ENCODE measurements at places on chromosomes 7 and 10.

- DNase-seq, result no peak
Measured at GRCh38 chr10:98320486-98321185, 52.6 kb upstream of the LOXL4 start.

GRCh38 chr7:101814991-101815825, 2.2 kb upstream of the CUX1 start:
- no peak for DNase-seq

DNA sequence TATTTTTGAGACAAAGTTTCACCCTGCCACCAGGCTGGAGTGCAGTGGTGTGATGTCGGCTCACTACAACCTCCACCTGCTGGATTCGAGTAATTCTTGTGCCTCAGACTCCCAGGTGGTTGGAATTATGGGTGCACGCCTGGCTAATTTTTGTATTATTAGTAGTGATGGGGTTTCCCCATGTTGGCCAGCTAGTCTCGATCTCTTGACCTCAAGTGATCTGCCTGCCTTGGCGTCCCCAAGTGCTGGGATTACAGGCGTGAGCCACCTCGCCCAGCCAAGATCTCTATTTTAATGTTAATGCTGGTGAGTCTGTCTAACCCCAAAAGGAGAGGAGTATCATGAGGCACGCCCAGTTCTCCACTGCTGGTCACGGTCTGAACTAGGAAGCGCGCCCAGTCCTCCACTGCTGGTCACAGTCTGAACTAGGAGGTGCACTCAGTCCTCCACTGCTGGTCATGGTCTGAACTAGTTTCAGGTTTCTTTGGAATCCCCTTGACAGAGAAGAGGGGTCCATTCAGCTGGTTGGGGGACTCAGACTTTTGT, 5.6 kb upstream of the LRRC27 start:
- DNase-seq, result no peak

GRCh38 chr7:27576360-27576944, 86.2 kb downstream of the HIBADH start:
- DNase-seq, result peak; percentile 65

- DNase-seq, result peak; percentile 88
Measured at GRCh38 chr10:7818295-7819120, at the start of gene TAF3. Gene TAF3, plus strand, starts transcription at chr10:7818505. Its CDS starts 205 bp downstream, at chr10:7818710.

- no peak for DNase-seq
Measured at GRCh38 chr7:130395421-130395820, 15.1 kb downstream of the CPA1 start.

GRCh38 chr7:143435266-143435665, 8.0 kb upstream of the TAS2R60 start:
- DNase-seq, result no peak

- DNase-seq, result no peak
Measured at GRCh38 chr7:83861-84632, 108.3 kb upstream of the FAM20C start.

- DNase-seq, result no peak
Measured at GRCh38 chr10:73840403-73841060, 29.1 kb upstream of the NDST2 start.

- peak; percentile 77 for DNase-seq
Measured at GRCh38 chr10:59991661-59992060, 85.3 kb upstream of the CCDC6 start.

DNA sequence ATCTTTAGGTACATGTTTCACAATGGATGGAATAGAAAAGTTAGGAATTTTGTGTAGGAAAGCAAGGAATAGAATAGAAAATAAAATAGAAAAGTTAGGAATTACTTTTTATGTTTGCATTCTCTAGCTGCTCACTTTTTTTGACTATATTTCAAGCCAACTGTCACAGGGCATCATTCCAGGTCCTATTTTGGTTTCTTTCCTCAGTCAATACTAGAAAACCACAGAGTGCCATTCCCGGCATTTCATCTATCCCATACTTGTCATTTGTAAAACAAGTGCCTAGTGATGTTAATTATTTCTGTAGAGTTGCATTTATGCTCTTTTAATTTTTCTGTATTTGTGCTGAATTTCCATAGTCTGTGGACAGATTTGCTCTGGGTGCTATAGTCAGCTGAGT, 66.2 kb downstream of the SDK1 start:
- DNase-seq, result no peak

- peak; percentile 92 for DNase-seq
Measured at GRCh38 chr7:40134428-40135316, at the start of the genes MPLKIP and SUGCT. Gene MPLKIP, minus strand, starts transcription at chr7:40134622. Its CDS starts 55 bp downstream, at chr7:40134567. Gene SUGCT, plus strand, starts transcription at chr7:40135005.

- DNase-seq, result peak; percentile 59
Measured at GRCh38 chr10:18606051-18606695, 45.2 kb downstream of the NSUN6 start.

- peak; percentile 4 for DNase-seq
Measured at GRCh38 chr10:98886686-98887085, 349.0 kb downstream of the HPSE2 start.

DNA sequence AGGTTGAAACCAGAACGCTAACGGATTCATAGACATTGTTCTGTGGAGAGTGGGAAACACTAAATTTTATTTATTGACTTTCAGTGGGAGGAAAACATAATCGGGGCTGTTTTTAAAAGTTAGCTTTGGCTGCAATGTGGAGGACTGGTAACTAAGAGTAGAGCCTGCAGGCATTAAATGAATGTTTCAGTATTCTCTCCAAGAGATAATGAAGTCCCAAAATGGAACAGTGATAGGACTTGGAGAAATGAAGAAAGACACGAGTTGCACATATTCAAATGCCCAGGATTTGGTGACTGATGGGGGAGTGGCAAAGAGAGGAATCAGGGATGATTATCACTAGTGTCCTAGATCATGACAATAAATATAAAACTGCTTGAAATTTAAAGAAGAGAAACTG, 359.8 kb upstream of the LRRTM3 start:
- no peak for DNase-seq

GRCh38 chr7:39248041-39248691, 270.5 kb downstream of the POU6F2 start:
- no peak for DNase-seq

- DNase-seq, result no peak
Measured at GRCh38 chr10:77334501-77334900, 303.1 kb downstream of the KCNMA1 start.

- DNase-seq, result no peak
Measured at GRCh38 chr10:125163803-125164202, 3.4 kb upstream of the CTBP2 start.

DNA sequence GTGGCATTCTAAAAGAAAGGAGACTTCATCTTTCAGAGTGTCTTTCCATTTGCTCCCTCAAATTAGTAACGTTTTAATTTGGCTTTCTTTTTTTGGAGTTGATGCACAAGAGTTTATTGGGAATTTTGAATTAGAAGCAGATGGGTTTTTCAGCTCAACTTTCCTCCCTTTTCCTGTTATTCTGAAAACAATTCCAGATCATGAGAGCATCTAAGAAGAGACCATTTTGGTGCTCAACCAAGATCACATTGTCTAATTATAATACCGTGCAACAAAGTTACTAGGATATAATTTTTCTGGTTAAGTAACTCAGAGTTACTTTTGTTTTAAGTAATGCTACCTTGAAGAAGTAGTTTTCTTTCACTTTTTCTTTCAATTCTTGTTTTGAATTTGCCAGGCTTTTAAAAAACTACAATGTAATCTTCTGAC, 396.6 kb upstream of the KLF6 start:
- DNase-seq, result no peak

DNA sequence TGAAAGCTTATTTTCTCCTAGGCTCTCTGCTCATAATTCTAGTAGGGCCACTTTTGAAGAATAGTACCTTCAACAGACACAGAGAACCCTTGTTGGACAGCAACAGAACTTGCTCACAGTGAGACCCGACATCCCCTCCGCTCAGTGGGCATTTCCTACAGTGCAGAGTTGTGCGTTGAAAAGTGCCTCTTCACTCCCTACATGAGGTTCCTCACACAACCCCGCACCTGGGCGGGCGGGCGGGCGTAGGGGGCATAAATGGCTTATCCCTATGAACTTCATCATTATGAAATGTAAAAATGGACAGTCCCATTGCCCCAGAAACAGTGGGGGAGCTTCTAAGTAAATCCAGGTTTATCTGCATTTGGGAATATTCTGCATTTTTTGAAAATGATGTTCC, 174.9 kb downstream of the MGMT start:
- DNase-seq, result no peak

GRCh38 chr7:132793474-132793873, 217.2 kb upstream of the PLXNA4 start:
- DNase-seq, result no peak

- peak; percentile 15 for DNase-seq
Measured at GRCh38 chr10:132257271-132257670, 50.5 kb downstream of the STK32C start.

GRCh38 chr7:8762803-8763202, 329.4 kb downstream of the NXPH1 start:
- no peak for DNase-seq

DNA sequence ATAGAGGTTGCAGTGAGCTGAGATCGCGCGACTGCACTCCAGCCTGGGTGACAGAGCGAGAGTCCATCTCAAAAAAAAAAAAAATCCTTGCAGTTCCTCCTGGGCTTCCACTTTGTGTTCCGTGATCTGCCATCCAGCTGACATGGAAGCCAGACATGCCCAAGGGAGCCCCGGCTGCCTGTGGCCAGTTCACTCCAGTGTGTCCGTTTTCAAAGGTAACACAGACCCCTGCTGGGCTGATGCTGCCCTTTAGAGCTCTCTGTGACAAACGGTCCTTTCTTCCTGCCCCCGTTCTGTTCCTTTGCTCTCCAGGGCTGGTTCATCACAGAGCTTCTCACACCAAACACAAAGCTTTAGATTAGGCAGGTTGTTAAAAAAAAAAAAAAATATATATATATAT, 130.8 kb downstream of the CUL2 start:
- DNase-seq, result no peak

GRCh38 chr7:95209276-95209675, 115.1 kb downstream of the PON1 start:
- DNase-seq, result peak; percentile 25

DNA sequence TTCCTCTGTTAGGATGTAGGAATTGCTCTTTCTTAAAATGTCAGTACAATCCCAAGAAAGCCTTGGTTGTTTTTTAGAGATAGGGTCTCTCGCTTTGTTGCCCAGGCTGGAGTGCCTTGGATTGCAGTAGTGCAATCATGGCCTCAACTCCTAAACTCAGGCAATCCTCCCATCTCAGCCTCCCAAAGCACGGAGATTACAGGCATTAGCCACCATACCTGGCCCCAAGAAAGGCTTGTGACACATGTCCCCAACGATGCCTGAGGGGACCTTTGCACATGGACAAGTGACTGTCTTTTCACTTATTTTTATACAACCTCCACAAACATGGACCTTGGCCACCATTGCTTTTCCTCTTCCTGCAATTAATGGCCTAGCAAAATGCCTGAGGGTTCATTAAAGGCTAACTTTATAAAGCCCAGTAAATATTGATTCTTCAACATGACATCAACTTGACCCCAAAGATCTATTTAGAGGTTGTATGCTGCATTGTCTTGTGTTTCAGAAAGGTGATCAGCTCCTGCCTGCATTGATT, 10.0 kb upstream of the SPOCK2 start:
- DNase-seq, result no peak

GRCh38 chr10:78894841-78895195, 173.9 kb upstream of the ZMIZ1 start:
- no peak for DNase-seq
